ENCODE measurements at places on chromosomes 6 and 20.
A peak's percentile ranks its signal among the peaks of the same experiment; 100 is the strongest.

- no peaks in the 10 kb centered on the region for H3K27me3 ChIP-seq
- DNase-seq: peak; percentile 60
- H3K4me1 ChIP-seq: peaks cover 4% of the 10 kb centered on the region
These were observed 33.8 kb upstream of the ECI2 start for GRCh38 chr6:4169028-4169789.

- H3K4me1 ChIP-seq: no peaks in the 10 kb centered on the region
- H3K36me3 ChIP-seq: no peaks in the 10 kb centered on the region
- no peaks in the 10 kb centered on the region for H3K27me3 ChIP-seq
- H3K27ac ChIP-seq: no peak overlapping the region
These were observed 16.2 kb downstream of the GABRR2 start for GRCh38 chr6:89298680-89299465.

- no peak overlapping the region for H3K27ac ChIP-seq
- DNase-seq: no peak
- no peaks in the 10 kb centered on the region for H3K36me3 ChIP-seq
- H3K4me3 ChIP-seq: no peak overlapping the region
These were observed 3.1 kb upstream of the EMILIN3 start for GRCh38 chr20:41369673-41370072.

- no peaks in the 10 kb centered on the region for H3K27me3 ChIP-seq
- H3K4me1 ChIP-seq: no peaks in the 10 kb centered on the region
- H3K36me3 ChIP-seq: peaks cover 3% of the 10 kb centered on the region
- DNase-seq: no peak
- H3K27ac ChIP-seq: no peak overlapping the region
These were observed 15.8 kb downstream of the DNPH1 start for GRCh38 chr6:43213431-43213830.

DNA sequence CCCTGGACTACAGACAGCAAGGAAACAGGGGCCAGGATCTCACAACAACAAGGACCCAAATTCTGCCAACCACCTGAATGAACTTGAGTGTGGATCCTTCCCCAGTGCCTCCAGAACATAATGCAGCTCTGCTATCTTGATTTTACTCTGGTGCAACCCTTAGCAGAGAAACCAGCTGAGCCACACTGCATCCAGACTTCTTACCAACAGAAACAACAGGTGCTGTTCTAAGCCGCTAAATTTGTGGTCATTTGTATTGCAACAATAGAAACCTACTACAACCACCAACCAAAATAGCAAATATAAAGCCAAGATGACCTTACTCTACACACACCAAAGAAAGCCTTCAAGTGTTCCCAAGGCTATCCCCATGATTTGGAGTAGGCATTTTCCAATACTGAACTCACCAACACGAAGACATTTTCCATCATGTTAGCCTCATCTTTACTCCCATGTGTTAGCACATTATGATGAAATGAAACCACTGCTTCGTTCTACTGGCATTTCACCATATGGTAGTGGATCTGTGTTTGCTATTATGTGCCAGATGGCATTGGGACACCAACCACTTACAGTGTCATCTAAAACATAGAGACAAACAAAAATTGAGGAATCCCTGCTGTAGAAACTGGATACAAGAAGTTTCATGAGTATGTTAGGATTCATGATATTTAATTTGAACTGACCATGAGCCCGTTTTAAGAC lies 249.8 kb upstream of the ID4 start:
- no peaks in the 10 kb centered on the region for H3K4me1 ChIP-seq
- H3K4me3 ChIP-seq: no peak overlapping the region
- no peak overlapping the region for H3K27ac ChIP-seq
- H3K27me3 ChIP-seq: no peaks in the 10 kb centered on the region
- no peaks in the 10 kb centered on the region for H3K36me3 ChIP-seq

GRCh38 chr6:163559661-163560060 lies 145.1 kb downstream of the QKI start:
- DNase-seq: no peak
- H3K27me3 ChIP-seq: no peaks in the 10 kb centered on the region
- no peak overlapping the region for H3K27ac ChIP-seq
- no peak overlapping the region for H3K4me3 ChIP-seq
- H3K4me1 ChIP-seq: no peaks in the 10 kb centered on the region
- peaks cover 42% of the 10 kb centered on the region for H3K36me3 ChIP-seq

- no peak overlapping the region for H3K4me3 ChIP-seq
- DNase-seq: no peak
These were observed 144.1 kb downstream of the QRSL1 start for GRCh38 chr6:106773522-106773921.

- H3K27me3 ChIP-seq: no peaks in the 10 kb centered on the region
- DNase-seq: no peak
- no peak overlapping the region for H3K4me3 ChIP-seq
- peaks cover 75% of the 10 kb centered on the region for H3K36me3 ChIP-seq
- peaks cover 3% of the 10 kb centered on the region for H3K4me1 ChIP-seq
These were observed 845 bp upstream of the DST start for GRCh38 chr6:56643379-56644089.

- DNase-seq: no peak
- no peaks in the 10 kb centered on the region for H3K27me3 ChIP-seq
- H3K4me1 ChIP-seq: no peaks in the 10 kb centered on the region
- H3K27ac ChIP-seq: no peak overlapping the region
- H3K4me3 ChIP-seq: no peak overlapping the region
These were observed 269.8 kb downstream of the HACE1 start for GRCh38 chr6:104589940-104590339.

DNA sequence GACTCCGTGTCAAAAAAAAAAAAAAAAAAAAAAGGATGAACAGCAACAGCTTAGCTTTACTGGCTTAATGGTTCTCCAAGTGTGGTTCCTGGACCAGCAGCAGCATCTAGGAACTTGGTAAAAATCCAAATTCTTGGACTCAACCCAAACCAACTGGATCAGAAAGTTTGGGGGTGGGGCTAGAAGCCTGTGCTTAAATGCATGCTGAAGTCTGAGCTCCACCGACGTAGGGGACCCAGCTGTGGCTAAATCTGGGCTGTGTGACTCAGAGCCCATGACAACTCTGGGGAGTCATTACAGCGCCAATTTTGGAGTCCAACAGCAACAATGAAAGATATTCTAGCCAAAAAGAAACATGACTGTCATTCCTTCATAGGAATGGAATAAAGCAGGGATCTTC lies 13.6 kb upstream of the CHD6 start:
- DNase-seq: no peak
- no peaks in the 10 kb centered on the region for H3K27me3 ChIP-seq
- no peaks in the 10 kb centered on the region for H3K36me3 ChIP-seq
- H3K27ac ChIP-seq: no peak overlapping the region
- H3K4me1 ChIP-seq: no peaks in the 10 kb centered on the region
- no peak overlapping the region for H3K4me3 ChIP-seq

- no peak overlapping the region for H3K4me3 ChIP-seq
- no peaks in the 10 kb centered on the region for H3K36me3 ChIP-seq
- H3K4me1 ChIP-seq: no peaks in the 10 kb centered on the region
- DNase-seq: peak; percentile 69
These were observed 8.4 kb upstream of the ABHD12 start for GRCh38 chr20:25399037-25399430.

GRCh38 chr6:37487591-37488380 lies 11.9 kb downstream of the CCDC167 start:
- peaks cover 21% of the 10 kb centered on the region for H3K36me3 ChIP-seq
- peaks cover 7% of the 10 kb centered on the region for H3K4me1 ChIP-seq
- no peak overlapping the region for H3K4me3 ChIP-seq
- H3K27ac ChIP-seq: no peak overlapping the region
- DNase-seq: peak; percentile 41

DNA sequence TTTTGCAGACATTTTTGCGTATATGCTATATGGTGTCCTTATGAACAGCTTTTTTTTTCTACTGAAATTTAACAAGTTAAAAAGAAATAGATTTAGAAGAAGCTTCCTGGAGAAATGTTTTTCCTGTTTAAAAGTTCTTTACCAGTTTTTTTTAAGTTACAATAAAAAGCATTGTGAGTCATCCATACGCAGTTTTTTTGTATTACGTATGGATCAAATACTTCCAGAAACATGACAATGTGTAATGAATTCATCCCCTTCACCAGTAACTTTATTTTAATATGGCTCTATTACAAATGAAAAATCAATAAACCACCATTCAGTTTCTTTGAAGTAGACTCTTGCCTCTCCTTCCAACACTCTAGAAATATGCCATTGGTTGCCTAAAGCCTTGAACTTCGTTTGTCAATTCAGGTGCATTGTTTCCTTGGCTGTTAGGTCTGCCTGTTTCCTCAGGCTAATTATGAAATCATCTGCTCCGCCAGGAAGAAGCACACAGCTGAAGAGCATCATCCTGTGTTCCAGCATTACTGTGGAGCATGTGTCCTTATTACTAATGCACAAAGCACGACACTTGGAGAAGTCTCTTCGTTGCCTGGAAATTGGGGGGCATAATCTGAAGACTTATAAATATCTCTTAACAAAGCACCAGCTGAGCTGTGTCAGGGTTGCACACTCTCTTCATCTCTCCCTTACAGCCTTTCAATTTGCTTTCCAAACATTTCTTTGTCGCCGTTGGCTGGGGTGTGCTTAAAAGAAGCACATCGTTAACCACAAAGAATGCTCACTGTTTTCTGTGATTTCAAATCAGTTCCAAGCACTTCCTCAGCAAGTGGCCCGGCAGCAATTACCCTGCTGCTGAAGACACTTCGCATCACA lies 9.6 kb downstream of the MOXD1 start:
- H3K27ac ChIP-seq: peak overlapping the region; percentile 65
- H3K36me3 ChIP-seq: no peaks in the 10 kb centered on the region
- no peaks in the 10 kb centered on the region for H3K4me1 ChIP-seq

DNA sequence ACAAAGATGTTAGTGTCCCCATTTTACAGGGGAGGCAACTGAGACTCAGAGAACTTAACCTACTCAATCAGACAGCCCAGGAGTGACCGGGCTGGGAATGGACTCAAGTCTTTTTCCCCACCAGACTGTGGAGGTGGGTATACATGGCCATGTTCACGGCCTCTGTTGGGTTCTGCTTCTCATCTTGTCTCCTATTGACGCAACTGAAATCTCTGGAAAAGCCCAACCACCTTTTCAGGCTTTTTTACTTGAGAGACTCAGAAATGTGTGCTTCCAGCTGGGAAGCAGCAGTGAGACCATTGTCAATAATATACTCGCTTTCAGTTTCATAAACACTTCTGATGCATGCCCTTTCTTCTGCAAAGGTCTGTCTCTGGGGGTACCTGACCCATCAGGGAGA lies 70.7 kb downstream of the SOBP start:
- H3K27ac ChIP-seq: peak overlapping the region; percentile 28
- DNase-seq: no peak
- no peaks in the 10 kb centered on the region for H3K36me3 ChIP-seq
- no peaks in the 10 kb centered on the region for H3K4me1 ChIP-seq
- H3K27me3 ChIP-seq: no peaks in the 10 kb centered on the region

DNA sequence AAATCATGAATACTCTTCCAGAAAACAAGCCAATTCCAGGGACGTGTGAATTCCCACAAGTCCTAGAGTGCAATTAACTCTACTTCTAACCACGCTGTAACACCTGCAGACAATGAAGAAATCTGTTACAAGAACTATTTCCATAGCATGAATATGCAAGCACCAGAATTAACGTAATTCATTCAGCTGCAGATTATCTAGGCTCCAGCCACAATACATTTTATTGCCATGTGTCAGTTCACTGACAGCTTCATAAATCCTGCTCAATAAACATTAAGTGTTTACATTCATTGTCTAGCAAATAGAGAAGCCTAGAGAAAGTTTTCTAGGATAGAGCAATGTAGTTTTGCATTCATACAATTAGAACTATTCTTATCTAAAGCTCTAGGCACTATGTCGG lies 1348.5 kb downstream of the GRIK2 start:
- H3K36me3 ChIP-seq: no peaks in the 10 kb centered on the region
- H3K4me3 ChIP-seq: no peak overlapping the region
- DNase-seq: no peak
- H3K27me3 ChIP-seq: no peaks in the 10 kb centered on the region

DNA sequence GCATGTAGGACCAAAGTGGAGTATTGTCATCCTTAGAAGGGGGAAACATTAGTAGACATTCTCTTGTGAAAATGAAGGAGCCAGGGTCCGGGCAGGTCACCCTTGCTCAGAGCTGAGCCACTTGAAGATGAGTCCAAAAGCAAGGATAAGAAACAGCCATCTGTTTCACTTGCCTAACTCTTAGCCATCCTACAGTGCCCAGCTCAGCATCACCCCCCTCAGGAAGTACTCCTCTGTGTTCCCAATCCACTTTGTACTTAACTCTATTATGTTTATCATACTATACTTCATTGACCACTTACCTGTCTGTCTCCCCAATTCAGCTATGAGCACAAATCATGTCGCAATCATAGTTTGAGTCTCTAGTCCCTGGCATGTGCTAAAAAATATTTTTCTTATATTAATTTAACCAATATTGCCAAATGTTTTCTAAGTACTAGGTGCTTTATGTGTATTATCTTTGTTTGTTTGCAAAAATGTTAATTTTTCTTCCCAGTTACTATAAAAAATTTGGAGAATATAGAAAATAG lies 8.1 kb upstream of the TOX2 start:
- no peak overlapping the region for H3K27ac ChIP-seq
- H3K4me1 ChIP-seq: no peaks in the 10 kb centered on the region
- no peak overlapping the region for H3K4me3 ChIP-seq
- no peak for DNase-seq
- H3K36me3 ChIP-seq: no peaks in the 10 kb centered on the region

DNA sequence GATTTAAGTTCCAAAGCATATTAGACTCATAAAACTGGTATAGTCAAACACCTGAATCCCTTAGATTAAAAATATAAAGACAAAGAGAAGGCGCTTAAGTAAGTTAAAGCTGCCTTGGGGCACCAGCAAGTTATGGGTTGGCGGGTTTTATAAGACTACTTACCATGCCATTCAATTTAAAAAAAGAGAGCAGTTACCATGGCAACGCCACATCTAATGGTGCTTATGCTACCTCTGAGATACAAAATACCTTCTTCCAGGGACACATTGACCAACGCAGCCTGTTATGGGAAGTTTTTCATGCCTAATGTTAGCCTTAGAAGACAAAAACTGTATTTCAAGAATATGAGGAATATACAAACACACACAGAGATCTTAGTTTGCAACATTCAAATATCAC lies 713.6 kb downstream of the RNF144B start:
- no peak overlapping the region for H3K4me3 ChIP-seq
- H3K27ac ChIP-seq: no peak overlapping the region
- no peaks in the 10 kb centered on the region for H3K27me3 ChIP-seq
- DNase-seq: no peak
- H3K4me1 ChIP-seq: no peaks in the 10 kb centered on the region

GRCh38 chr6:221531-222349 lies 70.5 kb upstream of the DUSP22 start:
- no peak overlapping the region for H3K27ac ChIP-seq
- no peaks in the 10 kb centered on the region for H3K27me3 ChIP-seq
- no peak for DNase-seq
- no peak overlapping the region for H3K4me3 ChIP-seq
- no peaks in the 10 kb centered on the region for H3K4me1 ChIP-seq
- no peaks in the 10 kb centered on the region for H3K36me3 ChIP-seq

- H3K36me3 ChIP-seq: no peaks in the 10 kb centered on the region
- H3K27me3 ChIP-seq: no peaks in the 10 kb centered on the region
These were observed 15.3 kb upstream of the C6orf58 start for GRCh38 chr6:127561660-127562059.
